ENCODE measurements at places on chromosomes 13 and 19.

- H3K27ac ChIP-seq = no peak overlapping the region
- peaks cover 15% of the 10 kb centered on the region for H3K4me1 ChIP-seq
- H3K4me3 ChIP-seq = no peak overlapping the region
- no peaks in the 10 kb centered on the region for H3K27me3 ChIP-seq
- no peak for DNase-seq
Observed at GRCh38 chr13:59793107-59793506, 370.6 kb downstream of the DIAPH3 start.

DNA sequence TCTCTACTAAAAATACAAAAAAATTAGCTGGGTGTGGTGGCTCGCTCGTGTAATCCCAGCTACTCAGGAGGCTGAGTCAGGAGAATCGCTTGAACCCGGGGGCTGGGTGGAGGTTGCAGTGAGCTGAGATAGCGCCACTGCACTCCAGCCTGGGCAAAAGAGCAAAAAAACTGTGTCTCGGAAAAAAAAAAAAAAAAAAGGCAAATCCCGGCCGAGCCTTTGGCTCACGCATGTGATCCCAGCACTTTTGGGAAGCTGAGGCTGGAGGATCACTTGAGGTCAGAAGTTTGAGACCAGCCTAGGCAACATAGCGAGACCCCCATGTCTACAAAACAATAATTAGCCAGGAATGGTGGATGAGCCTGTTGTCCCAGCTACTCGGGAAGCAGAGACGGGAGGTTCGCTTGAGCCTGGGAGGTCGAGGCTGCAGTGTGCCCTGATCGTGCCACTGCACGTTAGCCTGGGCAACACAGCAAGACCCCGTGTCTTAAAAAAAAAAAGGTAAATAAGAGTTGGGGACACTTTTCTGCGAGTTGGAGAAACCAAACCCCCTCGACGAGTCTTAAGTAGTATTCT, 574 bp upstream of the GPX4 start:
- H3K27me3 ChIP-seq = no peaks in the 10 kb centered on the region
- peak overlapping the region; percentile 30 for H3K4me3 ChIP-seq
- no peaks in the 10 kb centered on the region for H3K36me3 ChIP-seq
- peaks cover 44% of the 10 kb centered on the region for H3K4me1 ChIP-seq
- H3K27ac ChIP-seq = no peak overlapping the region
- DNase-seq = no peak

DNA sequence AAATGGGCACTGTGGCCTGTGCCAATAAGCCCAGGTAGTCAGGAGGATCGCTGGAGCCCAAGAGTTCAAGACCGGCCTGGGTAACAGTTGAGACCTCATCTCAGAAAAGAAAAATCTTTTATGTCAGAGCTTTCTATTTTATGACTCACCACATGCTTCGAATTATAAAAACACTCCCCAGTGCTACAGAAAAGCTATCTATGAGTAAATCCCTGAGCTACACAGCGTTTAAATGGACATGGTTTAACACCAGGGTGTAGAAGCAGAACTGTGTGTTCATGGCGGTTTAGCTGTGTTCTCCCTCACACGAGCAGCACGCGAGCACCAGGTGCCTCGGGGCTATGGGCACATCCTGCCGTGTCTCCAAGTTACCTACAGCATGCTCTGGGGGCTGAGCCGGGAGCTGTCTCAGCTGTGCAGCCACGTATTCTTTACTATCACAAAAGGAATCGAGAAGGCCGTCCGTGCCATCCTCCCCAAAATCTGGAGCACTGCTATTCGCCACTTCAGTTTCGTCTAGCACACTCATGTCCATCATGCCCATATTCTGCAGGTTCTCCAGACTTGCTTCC, 6.7 kb downstream of the SAFB2 start:
- no peak overlapping the region for H3K4me3 ChIP-seq
- no peak for DNase-seq
- no peaks in the 10 kb centered on the region for H3K27me3 ChIP-seq
- peaks cover 78% of the 10 kb centered on the region for H3K36me3 ChIP-seq
- no peak overlapping the region for H3K27ac ChIP-seq

- no peak for DNase-seq
- H3K4me3 ChIP-seq = no peak overlapping the region
- H3K4me1 ChIP-seq = no peaks in the 10 kb centered on the region
- H3K27ac ChIP-seq = no peak overlapping the region
Observed at GRCh38 chr13:48562296-48563066, 29.6 kb upstream of the RCBTB2 start.

GRCh38 chr19:56142087-56142787, 1.1 kb downstream of the ZNF444 start:
- peak overlapping the region; percentile 85 for H3K4me3 ChIP-seq
- peak overlapping the region; percentile 45 for H3K27ac ChIP-seq
- no peak for DNase-seq
- H3K27me3 ChIP-seq = peaks cover 6% of the 10 kb centered on the region

DNA sequence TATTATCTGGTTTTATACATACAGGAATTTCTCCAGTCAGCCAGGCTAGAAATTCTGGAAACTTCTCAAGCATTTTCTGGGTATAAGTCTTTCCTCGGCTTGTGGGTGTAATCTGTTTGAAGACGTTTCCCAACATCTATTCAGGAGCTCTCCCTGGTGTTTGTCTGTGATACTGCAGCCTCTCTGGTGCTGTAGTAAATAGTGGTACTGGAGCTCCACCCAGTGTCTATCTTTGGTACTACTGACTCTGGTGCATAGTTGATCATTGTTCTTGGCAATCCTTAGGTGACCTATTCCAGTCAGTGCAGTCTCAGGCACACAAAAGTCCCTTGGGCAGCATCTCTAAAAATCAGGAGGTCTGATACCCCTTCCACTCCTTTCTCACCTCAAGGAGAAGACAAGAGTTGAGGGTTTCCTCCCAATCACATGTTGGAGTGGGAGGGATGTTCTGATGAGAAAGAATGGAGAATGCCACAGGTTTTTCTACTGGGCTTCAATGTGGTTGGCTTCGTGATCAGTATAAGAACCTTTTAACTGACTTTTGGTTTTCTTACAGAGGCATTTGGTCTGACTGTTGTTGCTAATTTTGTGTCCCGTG, 115.5 kb downstream of the CYSLTR2 start:
- peaks cover 12% of the 10 kb centered on the region for H3K36me3 ChIP-seq
- no peak overlapping the region for H3K4me3 ChIP-seq
- peak; percentile 81 for DNase-seq
- no peaks in the 10 kb centered on the region for H3K4me1 ChIP-seq

- no peak for DNase-seq
- no peak overlapping the region for H3K4me3 ChIP-seq
- no peak overlapping the region for H3K27ac ChIP-seq
- H3K27me3 ChIP-seq = peaks cover 81% of the 10 kb centered on the region
- no peaks in the 10 kb centered on the region for H3K4me1 ChIP-seq
- no peaks in the 10 kb centered on the region for H3K36me3 ChIP-seq
Observed at GRCh38 chr19:7665076-7665475, 3.8 kb upstream of the RETN start.

DNA sequence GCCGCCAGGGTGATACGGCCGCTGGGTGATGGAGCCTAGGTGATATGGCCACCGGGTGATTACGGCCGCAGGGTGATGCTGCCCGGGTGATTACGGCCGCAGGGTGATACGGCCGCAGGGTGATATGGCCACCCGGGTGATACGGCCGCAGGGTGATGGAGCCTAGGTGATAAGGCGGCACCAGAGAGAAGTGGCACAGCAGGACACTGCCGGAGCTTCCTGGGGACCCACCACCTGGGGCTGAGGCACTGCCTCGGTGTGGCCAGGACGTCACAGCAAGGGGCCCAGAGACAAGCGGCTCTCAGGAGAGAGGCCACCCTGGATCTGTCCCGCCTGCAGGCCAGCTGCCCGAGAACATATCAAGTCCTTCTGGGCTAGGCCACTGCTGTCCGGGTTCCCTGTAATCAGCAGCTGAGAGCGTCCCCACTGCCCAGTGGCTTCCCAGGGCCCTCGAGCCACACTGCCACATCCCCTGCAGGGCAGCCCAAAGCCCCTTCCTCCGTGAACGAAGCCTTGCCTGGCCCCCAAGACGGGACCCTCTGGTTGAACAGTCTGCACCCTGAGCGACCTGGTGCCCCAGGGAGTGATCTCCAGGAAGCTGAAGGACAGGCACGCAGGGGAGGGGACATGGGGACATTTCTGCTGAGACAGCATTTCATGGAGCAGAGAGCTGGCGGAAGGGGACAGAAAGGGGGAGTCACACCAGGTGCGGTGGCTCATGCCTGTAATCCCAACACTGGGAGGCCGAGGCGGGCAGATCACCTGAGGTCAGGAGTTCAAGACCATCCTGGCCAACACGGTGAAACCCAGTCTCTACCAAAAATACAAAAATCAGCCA, 22.1 kb downstream of the ZNF787 start:
- H3K36me3 ChIP-seq = peaks cover 64% of the 10 kb centered on the region
- no peak overlapping the region for H3K4me3 ChIP-seq
- peak overlapping the region; percentile 68 for H3K27ac ChIP-seq
- peaks cover 4% of the 10 kb centered on the region for H3K4me1 ChIP-seq

GRCh38 chr13:97332742-97333141, 101.2 kb upstream of the RAP2A start:
- H3K27me3 ChIP-seq = no peaks in the 10 kb centered on the region
- peaks cover 21% of the 10 kb centered on the region for H3K4me1 ChIP-seq
- H3K36me3 ChIP-seq = peaks cover 5% of the 10 kb centered on the region

DNA sequence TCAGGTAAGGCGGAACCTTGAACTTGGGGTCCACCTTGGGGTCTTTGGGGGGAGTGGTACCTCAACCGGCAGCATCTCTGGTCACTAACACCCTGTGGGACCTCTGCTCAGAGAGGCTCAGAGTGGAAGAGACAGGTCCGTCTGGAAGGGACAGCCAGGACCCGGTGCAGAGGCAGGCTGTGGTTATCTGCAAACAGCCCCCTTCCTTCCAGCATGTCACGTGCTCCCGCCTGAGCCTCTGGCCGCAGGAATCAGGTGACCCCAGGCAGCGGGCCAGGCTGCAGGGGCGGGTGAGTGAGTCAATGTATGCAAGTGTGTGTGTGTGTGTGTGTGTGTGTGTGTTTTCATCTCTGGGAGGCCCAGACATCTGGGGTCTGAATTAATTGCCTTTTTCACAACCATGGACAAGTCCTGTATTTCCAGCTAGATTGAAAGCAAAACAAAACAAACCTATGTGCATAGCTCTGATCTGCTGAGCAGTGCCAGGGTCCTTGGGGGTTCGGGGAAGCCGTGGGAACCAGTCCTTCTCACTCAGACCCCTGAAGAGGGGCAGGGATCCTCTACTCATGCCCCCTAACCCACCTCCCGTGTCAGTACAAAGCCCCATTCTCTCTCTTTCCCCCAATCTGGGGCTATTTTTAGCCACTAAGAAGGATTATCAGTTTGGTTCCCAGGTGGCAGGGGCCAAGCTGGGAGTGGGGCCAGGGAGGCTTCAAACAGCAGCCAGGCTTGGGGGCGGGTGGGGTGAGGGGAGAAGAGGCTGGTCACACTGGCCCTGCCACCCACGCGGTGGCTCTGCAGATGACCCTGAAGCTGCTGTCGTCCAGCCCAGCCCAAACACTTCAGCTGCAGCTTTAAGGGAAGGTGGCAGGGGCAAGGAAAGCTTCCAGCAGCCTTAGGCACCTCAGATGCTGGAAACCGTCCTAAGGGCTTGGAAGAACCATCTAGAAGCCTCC, 31.4 kb downstream of the CERS4 start:
- peak overlapping the region; percentile 55 for H3K4me3 ChIP-seq
- DNase-seq = peak; percentile 61
- H3K27me3 ChIP-seq = no peaks in the 10 kb centered on the region
- H3K27ac ChIP-seq = peak overlapping the region; percentile 76

- no peak overlapping the region for H3K27ac ChIP-seq
- DNase-seq = no peak
- H3K36me3 ChIP-seq = no peaks in the 10 kb centered on the region
- H3K4me3 ChIP-seq = no peak overlapping the region
- peaks cover 22% of the 10 kb centered on the region for H3K4me1 ChIP-seq
Observed at GRCh38 chr19:18800636-18801035, 9.5 kb upstream of the COMP start.

DNA sequence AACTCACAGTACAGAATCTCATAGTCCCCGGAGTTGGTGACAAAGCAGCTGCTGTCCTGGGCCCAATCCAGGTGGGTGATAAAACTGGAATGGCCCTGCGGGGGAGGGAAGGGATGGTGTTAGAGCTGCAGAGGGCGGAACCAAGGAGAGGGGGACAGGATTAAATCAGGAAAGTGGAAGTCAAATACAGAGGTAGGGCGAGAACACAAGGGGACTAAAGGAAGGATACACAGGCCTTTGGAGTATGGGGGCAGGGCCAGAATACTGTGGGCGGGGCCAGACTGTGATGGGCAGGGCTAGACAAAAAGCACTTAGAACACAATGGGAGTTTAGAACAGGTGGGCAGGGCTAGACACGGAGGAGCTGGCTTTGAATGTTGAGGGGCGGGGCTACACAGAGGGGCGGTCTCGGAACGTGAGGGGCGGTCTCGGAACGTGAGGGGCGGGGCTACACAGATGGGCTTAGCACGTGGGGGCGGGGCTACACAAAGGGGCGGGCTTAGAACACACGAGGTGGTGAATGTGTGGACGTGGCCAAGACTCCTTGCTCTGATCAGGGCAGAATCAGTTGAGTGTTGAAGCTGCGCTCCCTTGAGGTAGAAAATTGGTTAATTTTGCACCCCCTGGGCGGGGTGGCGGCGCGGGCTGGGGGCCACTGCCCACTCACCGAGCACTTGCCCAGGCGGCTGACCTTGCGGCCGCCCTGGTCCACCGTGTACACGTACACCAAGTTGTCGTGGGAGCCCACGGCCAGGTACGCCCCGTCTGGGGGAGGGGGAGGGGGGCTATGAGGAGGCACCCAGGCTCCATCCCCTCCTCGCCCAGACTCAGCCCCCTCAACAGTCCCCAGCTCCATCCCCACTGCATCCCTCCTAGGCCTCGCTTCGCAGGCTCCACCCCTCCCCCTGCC, 14.0 kb upstream of the GPR4 start:
- H3K4me1 ChIP-seq = peaks cover 34% of the 10 kb centered on the region
- peak overlapping the region; percentile 86 for H3K4me3 ChIP-seq
- H3K36me3 ChIP-seq = peaks cover 21% of the 10 kb centered on the region

DNA sequence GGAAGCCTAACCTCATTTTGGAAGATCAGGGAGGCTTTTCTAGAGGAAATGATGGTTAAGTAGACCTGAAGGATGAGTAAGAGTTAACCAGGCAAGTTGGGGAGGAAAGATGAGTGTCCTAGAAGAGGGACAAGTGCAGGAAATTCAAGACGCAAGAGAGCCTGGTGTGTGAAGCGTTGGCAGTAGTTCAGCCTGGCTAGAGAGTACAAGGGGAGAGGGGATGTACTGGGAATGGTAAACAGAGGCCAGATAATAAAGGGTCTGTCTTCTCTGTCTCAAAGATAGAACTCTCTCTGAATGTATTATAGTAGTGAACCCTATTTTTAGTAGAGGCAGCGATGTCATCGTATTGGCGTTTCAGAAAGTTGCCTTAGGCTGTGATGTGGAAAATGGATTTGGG, 9.7 kb downstream of the DPY19L3 start:
- peaks cover 6% of the 10 kb centered on the region for H3K4me1 ChIP-seq
- no peak overlapping the region for H3K4me3 ChIP-seq
- no peaks in the 10 kb centered on the region for H3K27me3 ChIP-seq
- no peak for DNase-seq
- no peak overlapping the region for H3K27ac ChIP-seq

Data from nephron progenitor cell (in vitro differentiated cells).